Islet precursor cell (in vitro differentiated cells): ENCODE measurements at places on chromosomes 5 and 9.
A peak's percentile ranks its signal among the peaks of the same experiment; 100 is the strongest.

DNA sequence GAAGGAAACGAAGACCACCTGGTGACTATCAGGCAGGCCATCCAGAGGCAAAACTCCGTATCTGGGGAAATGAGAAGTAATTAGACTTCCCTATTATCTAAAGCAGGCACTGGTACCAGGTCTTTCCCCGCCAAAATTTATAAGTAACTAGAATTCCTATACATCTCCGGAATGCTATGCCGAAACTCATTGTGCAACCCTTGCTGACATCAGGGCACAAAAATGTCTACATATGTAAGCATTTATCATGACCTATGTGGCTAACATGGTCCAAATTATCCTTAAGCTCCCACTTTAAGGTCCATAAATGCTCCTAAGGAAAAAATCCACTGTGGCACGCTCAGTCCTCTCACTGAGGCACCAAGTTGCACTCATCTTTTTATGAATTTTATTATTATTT, 17.8 kb downstream of the ACTL7B start:
- no peak for DNase-seq

GRCh38 chr5:68950930-68951329, 142.9 kb upstream of the SLC30A5 start:
- no peak for DNase-seq

DNA sequence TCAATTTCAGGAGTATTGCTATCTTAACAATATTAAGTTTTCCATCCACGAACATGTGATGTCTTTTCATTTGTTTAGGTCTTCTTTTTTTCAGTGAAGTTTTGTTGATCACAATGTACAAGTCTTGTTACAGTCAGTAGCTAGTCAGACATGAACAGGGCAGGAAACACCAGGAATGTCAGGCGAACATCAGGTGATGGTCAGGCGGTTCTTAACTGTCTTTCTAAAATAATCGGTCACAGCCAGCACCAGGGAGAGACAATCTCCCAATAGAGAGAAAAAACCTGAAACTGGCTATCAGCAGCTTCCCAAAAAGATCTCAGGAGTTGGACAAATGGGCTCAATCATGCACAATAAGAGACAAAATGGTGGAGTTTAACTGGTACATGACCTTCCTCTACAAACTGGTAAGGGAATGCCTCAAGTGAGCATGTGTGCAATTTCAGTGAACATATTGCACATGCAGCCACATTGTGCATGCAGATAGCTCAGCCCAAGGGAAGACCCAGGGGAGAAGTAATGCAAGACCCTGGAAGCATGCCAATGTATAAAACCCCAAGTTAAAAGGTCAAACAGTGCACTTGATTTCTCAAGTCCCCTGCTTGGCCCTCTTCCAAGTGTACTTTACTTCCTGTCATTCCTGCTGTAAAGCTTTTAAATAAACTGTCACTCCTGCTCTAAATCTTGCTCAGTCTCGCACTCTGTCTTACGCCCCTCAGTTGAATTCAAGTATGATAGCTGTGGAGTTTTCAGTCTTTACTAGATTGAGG, 176.1 kb upstream of the RASEF start:
- no peak for DNase-seq

DNA sequence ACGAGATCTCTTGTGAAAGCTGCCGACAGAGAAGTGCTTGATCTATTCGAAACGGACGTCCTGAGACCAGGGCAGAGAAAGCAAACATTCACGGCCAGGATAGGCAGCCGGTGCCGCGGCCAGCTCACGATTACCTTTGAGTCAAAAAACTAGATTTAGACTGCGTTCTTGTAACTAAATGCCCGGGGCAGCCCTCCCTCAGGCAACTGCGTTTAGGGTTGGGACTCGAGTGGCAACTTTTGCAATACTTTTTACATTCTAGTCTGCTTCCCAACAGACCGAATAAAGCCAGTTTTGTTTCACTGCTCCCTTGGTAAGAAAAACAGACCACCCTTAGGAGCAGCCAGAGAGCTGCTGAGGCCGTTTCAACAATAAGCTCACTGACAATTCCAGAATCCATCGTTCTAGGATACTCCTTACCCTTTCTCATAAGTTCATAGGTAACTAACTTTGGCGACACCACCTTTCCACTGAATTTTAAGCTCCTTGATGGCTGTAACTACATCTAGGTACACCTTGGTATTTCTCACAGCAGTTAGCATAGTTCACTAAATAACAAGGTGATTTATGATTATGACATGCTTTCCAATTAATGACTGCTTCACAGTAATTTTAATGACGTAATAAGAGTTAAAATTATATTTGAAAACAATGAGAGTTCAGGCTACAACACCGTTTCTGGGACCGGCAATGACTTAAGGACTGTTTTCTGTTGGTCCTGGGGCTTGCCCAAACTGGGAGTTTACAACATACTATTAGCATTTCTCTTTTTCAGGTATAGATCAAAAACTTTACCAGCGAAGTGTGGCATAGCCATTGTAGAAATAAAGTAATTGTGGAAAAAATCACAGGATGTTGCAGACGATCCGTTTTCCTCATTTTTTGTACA, 899 bp upstream of the RAPGEF6 start:
- no peak for DNase-seq

GRCh38 chr5:89293810-89294209, 410.8 kb upstream of the MEF2C start:
- DNase-seq, result no peak

GRCh38 chr9:127972236-127972871, 8.4 kb downstream of the EEIG1 start:
- DNase-seq, result peak; percentile 62

DNA sequence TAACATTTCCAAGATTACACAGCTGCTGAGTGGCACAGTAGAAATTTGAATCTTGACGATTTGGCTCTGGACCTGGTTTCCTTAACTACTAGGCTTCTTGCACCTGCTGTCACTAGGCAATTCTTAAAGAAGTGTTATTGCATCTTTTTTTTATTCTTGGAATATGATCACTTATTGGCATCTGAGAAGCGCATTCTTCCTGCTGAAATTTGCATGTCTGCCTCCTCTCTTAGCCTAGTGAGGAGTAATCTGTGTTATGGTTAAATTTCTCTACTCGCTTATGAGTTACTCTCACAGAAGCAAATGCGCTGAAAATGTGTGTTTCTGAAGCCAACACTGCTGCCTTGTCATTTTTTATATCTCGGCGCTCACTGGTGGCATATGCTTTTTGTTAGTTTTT, 89.3 kb downstream of the WDR41 start:
- no peak for DNase-seq

DNA sequence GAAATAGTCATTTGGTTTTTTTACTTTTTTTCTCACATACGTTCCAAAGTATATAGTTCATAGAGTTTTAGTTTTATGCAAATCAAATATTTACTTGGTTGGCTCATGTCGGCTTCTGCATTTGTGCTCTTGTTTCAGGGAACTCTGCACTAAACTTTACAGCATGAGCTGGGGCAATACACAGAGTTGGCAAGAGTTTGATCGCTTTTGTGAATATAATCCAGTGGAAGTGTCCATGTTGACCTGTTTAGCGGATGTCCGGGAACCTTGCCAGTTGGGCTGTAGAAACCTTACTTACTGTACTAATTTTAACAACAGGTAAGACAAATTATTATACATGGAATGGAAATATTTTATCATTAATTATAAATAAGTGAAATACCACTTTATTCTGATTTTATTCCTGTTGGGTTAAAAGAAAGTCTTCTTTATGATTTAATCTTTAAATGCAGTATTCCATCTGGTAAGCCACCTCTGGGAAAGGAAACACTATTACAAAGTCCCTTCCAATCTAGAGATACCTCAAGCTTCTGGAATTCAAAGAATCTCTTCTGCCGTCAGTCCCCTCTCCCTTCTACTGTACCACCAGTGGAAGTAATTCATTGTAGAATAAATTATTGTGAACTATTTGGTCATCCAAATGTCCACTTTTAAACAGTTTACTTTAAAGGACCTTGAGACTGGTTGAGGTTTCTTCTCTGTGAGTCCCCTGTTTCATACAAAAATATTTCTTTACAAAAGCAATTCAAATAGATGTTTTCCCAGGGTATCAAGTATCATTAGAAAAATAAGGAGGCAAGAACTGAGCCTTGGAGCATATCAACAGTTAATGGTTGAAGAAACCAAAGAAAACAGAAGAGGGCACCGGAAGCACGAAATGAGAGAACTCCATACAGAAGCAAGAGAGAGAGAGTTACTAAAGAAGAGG, 45.2 kb upstream of the GLIPR2 start:
- DNase-seq, result no peak

- DNase-seq, result peak; percentile 54
Observed at GRCh38 chr9:6779417-6780241, 21.9 kb downstream of the KDM4C start.

GRCh38 chr5:73564675-73565074, 764 bp downstream of the ANKRA2 start:
- DNase-seq, result no peak

DNA sequence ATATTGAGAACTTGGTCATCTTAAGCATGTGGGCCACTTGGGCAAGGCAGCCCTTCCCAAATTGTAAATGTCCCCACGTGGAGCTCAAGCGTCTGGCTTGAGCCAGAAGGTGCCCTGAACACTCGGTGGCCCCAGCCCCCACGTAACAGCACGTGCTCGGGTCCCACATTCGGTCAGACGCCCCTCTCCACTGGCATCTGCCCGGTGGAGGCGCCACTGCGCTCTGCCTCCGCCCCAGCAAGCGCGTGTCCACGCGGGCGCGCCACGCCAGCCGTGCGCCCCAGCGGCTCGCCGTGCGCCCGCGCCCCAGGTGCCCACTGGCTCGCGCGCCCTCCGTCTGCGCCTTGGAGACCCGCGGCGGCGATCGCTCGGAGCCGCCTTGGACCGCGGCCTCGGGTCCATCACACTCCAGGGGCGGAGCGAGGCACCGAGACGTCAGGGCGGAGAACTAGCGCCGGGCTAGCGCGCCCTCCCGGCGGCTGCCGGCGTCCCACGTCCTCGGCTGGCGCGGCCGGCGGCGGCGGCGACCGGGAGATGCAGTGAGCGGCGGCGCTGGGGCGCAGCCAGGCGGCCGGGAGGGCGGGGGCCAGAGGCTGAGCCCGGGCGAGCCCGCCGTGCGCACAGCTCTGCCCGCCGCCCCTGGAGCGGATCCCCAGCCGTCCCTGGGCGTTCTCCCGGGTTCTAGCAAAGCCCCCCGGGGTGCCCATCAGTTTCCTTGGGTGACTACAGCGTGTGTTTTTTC, at the start of gene PALM2AKAP2:
PALM2AKAP2 (plus strand) TSS at position 488 of the 742 bp plus-strand sequence. CDS start 291 bp downstream, outside the sequence.
- peak; percentile 89 for DNase-seq

DNA sequence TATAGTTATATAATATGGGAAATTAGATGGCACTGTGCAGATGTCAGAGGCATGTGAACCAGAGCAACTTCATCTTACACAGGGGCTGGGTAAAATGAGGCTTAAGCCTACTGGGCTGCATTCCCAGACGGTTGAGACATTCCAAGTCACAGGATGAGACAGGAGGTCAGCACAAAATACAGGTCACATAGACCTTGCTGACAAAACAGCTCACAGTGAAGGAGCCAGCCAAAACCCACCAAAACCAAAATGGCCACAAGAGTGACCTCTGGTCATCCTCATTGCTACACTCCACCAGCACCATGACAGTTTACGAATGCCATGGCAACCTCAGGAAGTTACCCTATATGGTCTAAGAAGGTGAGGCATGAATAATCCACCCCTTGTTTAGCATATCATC, 479.4 kb downstream of the TLR4 start:
- DNase-seq, result peak; percentile 83

DNA sequence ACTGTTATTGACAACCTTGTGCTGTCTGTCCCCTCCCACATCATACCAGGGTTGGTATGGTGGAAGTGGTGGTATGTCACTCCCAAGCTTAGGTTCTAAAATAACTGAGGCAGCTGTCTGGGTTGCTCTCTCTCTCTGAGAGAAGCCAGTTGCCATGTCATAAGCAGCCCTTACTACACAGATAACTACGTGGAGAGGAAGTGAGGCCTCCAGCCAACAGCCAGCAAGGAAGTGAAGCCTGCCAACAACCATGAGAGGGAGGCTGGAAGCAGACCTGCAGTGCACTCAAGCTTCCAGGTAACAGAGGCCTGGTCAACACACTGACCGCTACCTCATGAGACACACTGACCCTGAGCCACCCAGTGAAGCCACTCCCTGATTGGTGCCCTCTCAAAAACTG, 18.6 kb downstream of the CTNNAL1 start:
- no peak for DNase-seq

DNA sequence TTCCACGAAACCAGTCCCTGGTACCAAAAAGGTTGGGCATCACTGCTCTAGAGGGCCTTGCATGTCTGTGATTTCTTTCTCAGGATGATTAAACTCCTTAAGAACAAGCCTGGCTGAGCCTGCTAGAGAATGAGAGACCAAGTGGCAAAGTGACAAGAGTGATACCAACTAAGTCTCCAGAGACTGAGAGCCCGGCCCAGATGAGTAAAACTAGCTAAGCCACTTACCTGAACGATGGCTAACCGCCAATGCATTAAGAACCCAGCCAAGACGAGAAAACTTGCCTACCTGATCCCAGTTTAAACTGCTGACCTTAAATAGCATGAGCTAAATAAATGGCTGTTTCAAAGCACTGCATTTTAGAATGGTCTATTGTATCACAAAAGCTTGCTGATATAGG, 5.6 kb upstream of the CCDC152 start:
- no peak for DNase-seq

DNA sequence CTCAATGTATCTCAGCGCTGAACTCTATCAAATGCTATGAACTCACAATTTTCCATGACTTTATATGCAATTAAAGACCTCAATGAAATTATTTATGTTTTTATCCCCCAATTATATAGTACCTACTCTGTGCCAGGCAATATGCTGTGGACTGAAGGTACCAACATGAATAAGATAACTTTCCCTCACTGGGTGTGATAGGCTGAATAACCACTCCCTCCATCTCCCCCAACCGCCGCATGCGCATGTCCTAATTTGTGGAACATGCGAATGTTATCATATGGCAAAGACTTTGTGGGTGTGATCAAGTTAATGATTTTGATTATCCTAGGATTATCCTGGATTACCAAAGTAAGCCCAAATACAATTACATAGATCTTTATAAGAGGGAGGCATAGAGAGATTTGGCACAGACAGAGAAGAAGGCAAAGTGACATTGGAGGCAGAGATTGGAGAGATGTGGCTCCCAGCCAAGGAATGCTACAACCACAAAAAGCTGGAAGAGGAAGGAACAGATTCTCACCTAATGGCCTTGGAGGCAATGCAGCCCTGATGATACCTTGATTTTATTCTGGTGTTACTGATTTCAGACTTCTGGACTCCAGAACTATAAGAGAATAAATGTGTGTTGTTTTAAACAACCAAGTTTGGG, 149.1 kb upstream of the VCAN start:
- DNase-seq, result no peak

- no peak for DNase-seq
Observed at GRCh38 chr9:115084709-115085108, 33.2 kb downstream of the TNC start.

- DNase-seq, result no peak
Observed at GRCh38 chr5:144065786-144066185, 104.7 kb downstream of the YIPF5 start.

- DNase-seq, result no peak
Observed at GRCh38 chr5:148311484-148311883, 739 bp upstream of the SPINK7 start.

GRCh38 chr5:66864240-66864884, 268.2 kb downstream of the MAST4 start:
- peak; percentile 51 for DNase-seq

DNA sequence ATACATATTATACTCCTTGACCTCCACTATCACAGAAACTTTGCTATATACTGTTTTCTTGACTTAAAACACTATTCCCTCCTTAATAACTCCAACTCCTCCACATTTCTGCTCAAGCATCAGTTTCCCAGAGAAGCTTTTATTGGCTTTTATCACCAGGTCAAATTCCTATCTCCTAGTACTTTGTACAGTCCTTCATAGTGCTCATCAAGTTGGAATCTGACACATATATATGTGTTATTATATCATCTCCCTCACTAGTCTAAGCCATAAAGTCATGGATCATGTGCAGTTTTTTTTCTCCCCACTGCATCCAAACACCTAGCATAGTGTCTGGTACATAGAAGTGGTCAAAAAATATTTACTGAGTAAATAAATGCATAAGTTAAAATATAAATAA, 59.1 kb downstream of the BHMT start:
- no peak for DNase-seq
